ENCODE measurements at places on chromosomes 13 and 19.

GRCh38 chr13:109764470-109765291, 21.7 kb downstream of the IRS2 start:
- DNase-seq: peak; percentile 74

DNA sequence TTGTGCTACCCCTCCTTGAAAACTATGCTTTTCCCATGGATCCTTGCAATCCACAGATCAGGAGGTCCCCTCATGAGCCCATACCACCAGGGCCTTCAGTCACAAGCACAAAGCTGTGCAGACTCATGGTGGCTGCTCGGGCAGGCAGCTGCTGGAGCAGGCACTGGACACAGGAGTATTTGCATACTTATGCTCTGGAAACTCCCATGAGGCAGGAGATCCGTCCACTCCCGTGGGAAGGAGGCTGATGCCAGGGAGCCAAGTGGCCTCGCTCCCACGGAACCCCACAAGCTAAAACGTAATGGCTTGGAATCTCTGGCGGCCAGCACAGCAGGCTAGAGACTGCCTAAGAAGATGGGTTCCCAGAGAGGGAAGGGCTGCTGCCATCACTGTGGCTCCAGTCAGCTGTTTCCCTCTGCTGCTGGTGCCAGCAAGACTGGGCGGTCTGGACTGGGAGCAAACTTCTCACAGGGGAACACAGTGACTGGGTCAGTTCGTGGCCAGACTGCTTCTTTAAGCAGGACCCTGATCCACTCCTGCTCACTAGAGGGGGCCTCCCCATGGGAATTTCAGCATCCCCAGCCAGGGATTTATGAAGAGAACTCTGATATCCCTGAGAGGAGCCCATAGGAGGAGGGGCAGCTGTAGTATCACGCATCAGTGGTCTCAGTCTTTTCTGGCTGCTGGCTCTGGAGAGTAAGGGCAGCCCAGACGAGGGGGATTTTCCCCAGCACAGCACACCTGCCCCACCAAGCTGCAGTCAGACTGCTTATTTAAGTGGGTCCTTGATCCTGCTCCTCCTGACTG, 370.3 kb upstream of the ATXN8OS start:
- DNase-seq: no peak

GRCh38 chr13:72693832-72694231, 33.6 kb downstream of the MZT1 start:
- no peak for DNase-seq

DNA sequence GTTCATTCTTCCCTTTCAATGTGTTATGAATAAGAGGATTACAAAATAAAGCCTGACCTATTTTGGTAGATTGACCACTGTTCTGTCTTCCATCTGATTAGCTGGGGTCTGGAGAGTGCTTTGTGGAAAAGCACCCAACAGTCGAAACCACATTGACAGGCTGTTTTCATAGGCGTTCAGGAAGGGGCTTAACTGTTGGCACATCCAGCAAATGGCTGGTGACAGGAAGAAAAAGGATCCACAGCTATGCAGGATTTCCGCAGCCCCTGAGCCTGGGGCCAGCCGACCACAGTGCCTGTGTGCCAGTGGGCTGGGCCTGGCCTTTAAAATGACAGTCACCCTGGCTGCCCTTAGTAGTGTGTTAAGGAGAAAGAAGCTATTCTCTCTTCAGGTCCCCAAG, 113.3 kb downstream of the SIPA1L3 start:
- no peak for DNase-seq

- DNase-seq: no peak
Observed at GRCh38 chr13:86909318-86909717, 761.9 kb upstream of the SLITRK5 start.

DNA sequence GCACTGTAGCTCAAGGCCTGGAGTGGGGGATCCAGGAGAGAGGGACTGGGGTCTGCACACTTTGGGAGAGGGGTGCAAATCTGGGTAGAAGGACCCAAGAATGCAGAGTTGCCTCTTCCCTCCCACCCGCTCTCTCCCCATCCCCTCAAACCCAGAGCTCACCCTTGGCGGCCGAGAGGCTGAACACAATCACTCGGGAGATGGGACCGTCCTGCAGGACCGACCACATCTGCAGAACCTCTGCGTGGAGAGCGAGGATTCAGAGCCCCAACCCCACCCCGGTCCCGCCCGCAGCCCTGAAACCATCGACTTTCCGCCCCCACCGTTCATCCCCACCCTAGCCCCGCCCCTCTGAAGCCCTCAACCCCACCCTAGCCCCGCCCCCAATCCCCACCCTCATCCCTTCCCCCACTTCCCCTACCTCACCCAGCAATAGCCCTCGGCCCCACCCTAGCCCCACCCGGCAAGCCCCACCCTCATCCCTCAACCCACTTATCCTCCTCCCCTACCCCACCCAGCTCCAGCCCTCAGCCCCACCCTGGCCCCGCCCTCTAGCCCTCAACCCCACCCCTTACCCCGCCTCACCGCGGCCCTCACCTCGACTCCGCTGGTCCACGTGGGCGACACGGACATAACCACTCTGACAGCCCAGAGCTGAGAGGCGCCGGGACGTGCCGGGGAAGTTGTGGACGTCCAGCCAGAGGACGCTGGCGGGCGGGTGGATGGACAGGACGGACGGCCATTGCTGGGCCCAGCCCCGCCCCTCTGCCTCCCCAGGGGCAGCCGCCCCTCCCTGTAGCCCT, 4.1 kb downstream of the KPTN start:
- no peak for DNase-seq

DNA sequence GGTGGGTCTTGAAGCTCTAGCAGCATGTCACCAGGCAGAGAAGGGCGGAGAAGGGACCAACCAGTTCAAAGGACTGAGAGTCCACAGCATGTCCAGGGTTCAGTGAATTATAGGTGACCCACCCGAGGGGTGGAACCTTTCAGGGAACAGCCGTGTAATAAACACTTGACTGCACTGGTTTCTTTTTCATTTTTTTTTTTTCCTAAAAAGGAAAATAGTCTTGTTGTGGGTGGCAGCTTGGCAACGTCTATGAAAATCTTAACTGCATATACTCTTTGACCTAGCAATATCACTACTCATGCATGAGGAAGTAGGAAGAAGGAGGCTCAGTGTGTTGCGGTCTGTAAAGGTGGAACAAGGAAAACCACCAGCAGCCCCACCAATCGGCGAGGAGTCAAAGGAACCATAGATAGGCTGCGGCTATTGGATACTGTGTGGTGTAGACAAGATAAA, 13.0 kb upstream of the MYH14 start:
- DNase-seq: no peak

- DNase-seq: no peak
Observed at GRCh38 chr13:75938811-75939560, 302.9 kb downstream of the LMO7 start.

- DNase-seq: no peak
Observed at GRCh38 chr13:97120346-97120745, 101.8 kb upstream of the MBNL2 start.

- DNase-seq: peak; percentile 48
Observed at GRCh38 chr19:4474514-4475022, 2.5 kb downstream of the HDGFL2 start.

DNA sequence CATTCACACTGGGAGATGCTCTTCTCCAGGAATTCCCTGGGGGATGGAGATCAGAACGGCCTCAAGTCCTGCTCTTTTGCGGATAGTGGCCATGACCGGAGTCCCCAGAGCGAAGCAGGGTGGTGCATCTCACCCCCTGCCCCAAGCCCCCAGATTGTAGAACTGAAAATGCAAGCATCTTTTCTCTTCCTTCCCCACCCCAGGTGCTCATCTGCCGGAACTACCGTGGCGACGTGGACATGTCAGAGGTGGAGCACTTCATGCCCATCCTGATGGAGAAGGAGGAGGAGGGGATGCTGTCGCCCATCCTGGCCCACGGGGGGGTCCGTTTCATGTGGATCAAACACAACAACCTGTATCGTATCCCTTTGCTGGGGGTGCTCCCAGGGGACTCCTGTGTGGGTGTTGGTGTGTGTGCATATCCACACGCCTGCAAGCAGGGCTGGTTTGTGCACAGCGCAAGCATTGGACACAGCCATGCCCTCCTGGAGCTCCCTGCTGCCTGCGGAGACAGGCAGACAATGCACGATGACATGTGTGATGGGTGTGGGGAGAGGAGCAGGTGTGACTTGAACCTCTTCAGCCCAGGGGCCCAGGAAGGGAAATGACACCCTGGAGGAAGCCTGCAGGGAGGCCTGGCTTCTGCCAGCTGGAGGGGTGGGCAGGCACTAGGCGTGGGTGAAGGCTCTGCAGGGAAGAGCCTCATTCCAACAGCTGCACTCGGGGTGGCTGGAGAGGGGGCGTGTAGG, 5.7 kb downstream of the AP1M1 start:
- no peak for DNase-seq
